Caudate nucleus (tissue), 63 donors: ENCODE measurements at places on chromosomes 2 and 18.

DNA sequence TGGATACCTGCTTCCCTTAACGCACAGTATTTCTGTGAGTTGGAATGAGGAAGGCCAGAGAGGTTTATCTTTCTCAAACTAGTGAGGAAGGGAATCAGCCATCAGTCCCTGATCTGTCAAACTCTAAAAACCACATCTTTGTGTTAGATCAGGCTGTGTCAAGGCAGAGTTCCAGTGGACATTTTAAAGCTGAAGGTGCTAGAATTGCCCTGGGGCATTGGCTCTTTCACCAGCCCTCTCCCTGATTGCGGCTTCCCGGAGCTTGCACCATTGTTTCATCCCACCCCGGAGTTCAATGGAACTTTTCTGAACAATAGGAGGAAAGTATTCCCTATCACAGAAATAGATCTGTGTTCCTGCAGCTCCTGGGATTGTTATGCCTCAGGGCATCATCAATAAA, 110.2 kb downstream of the RNF144A start:
- DNase-seq, result no peak

GRCh38 chr2:232329716-232330067, 48.9 kb upstream of the ALPP start:
- no peak for DNase-seq

- DNase-seq, result no peak
Measured at GRCh38 chr2:132757676-132758075, 87.7 kb upstream of the LYPD1 start.

- DNase-seq, result no peak
Measured at GRCh38 chr2:205717999-205718398, 35.7 kb downstream of the NRP2 start.

DNA sequence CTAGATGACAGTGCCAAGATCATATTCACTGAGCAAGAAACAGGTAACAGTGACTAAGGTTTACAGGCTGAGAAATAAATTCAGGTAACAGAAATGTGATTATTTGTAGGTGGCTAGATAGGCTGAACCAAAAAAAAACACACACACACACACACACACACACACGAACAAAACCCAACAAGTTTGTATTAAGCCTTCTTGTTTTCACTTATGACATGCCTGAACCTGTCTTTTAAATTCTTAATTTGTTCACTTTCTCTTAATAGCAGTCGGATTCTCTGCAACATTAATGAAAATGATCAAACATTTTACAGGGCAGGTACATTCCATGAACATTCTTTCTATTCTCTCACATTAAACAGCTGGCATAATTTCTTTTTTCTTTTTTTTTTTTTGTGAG, 18.8 kb upstream of the KIDINS220 start:
- DNase-seq, result no peak

GRCh38 chr2:160108646-160109045, 46.2 kb upstream of the PLA2R1 start:
- no peak for DNase-seq

DNA sequence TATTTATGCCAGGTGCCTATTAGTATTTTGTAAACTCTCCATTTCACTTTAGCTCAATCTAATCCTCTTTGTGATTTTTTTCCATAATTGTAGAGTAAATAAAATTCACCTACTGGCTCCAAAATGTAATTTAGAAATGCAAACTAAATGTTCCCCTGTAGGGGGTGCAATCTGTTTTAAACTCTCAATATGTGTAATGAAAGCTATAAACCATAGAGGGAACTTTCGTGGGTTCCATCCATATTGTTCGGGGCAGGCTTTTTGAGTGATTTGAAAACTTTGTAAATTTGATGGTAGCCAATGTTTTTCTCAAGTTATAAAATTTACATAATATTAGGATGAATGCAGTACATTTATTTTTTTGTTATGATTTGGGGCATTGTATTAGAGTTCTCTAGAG, 49.4 kb downstream of the TSPYL6 start:
- DNase-seq, result no peak

DNA sequence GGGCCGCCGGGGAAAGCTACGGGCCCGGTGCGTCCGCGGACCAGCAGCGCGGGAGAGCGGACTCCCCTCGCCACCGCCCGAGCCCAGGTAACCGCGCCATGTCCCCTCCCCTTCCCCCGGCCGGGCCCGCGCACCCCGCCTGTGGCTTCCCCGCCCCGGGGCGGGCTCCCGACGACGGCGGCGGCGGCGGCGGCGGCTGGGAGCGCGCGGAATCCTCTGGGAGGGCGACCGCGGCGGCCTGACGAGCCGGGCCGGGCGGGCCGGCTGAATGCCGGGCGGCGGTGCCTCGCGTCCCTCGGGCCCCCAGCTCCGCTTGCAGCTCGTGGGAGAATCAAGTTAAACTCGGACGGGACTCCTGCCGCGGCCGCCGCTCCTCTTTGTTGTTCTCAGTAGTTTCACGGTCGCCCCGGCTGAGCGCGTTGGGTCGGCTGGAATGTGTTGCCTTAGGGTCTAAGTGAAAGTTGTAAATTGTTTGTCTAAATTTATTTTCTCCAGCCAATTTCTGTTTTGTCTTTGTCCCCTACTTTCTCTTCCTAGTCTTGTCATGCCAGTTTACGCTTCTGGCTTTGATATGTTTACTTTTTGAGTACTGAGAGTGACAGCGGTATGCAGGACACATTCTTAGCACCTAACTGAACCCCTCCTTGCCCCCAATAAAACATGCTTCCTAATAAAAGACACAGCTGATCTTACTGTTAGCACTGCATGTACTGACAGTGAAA, 685 bp downstream of the SMAD4 start:
- peak; percentile 74 for DNase-seq

GRCh38 chr2:81583311-81584108, 1279.0 kb upstream of the LRRTM1 start:
- DNase-seq, result no peak

GRCh38 chr2:121539750-121540469, 9.2 kb downstream of the RNU4ATAC start:
- DNase-seq, result no peak

DNA sequence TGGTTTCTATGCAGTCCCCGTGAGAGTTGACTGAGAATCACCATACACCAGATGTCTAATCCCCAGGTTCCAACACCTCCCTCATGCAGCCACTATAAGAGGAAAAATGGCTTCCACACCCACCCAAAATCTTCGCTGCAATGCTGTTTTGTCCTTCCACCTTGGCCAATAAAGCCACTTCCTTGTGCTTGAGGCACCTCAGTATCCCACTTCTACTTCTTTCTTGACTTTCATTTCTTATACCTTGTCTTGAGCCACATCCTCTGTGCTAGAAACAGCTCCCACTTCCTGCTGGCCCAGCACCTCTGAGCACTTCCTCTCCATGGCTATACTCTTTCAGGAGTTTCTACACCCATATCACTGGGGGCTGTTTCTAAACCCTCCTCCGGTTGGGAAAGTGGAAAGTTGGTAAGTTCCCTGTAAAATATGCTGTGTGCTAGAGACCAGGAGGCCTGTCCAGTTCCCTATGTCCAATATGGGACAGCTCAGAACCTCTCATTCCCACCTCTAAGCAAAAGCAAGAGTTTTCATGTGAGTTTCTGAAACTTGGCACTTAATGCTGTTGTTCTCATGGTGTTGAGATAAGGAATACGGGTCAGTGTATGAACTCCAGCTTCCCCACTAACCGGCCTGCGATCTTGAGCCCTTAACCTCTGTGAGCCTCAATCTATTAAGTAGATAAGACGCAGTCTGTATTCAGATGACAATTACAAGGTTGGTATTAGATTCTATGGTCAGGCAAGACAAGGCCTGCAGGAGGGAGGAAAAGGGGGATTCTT, 209.1 kb upstream of the ID2 start:
- DNase-seq, result no peak

DNA sequence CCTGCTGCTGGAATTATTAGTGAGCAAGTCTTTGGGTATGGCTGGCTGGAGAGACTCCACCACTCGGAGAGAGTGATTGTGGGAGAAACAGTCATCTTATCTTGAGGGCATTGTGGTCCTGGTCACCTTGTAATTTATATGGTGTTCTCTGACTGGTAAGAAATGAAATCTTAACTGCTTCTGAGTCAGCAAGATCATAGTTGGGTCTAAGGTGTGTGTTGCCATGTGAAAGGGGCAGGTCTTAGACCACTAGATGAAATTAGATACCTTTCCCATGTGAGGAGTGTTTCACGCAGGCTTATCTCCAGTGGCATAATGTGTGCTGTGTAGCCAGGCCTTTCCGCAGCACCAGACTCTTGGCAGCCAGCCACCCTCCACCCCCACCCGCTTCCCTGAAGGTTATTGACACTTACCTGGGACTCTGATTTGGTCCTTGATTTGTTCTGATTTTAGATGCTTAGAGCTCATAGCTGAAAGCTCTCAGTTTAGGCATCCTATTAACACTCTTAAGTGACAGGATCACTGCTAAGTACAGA, 7.7 kb downstream of the MAPRE3 start:
- no peak for DNase-seq

- no peak for DNase-seq
Measured at GRCh38 chr2:30252723-30253701, 21.7 kb downstream of the LBH start.

- no peak for DNase-seq
Measured at GRCh38 chr2:84713441-84713840, 167.4 kb downstream of the TRABD2A start.

DNA sequence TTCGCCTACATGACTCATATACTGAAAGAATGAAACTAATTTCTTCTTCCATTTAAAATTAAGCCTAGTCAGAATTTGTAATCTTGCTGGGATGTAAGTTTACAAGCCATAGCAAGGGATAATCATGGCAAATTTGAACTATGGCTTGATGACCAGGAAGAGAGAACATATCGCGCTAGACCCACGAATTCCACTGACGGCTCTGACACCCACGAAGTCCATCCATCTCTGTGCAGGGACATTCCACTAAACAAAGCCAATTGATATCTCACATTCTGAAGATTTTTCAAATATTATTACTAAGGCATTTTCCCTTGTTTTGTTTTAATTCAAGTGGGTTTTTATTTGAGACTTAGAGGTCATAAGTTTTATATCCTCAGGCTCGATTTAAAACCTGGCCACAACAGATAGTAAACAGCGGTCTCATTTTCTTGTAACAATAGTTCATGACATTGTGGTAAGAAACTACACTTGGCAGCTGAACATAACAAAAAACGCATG, 113.0 kb downstream of the QPCT start:
- no peak for DNase-seq

DNA sequence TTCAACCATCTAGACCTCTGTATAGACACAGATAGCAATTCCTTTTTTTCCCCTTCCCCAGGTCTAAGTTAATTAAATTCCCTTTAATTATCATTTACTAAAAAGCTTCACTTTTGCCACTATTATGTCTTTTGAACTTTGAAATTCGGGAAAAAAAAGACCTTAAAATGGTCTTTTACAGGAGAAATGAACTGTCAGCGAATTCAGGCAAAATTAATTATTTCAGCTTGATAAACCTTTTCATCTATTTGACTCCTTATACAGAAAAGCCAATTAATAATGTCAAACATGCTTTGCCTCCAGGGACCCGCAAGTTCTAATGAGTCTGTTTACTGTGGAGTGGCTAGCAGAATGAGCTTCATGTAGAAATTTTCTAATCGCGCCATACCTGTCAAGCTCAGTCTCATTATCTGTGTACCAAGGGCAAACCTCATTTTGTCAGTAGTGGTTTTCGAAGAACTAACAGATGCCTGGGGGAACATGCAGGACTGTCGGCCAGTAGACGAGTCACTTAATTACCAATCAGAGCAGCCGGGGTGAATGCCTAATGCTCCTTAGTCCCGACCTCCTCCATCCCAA, 287.7 kb downstream of the INSIG2 start:
- no peak for DNase-seq

- DNase-seq, result no peak
Measured at GRCh38 chr2:117942551-117942950, 71.3 kb downstream of the CCDC93 start.

DNA sequence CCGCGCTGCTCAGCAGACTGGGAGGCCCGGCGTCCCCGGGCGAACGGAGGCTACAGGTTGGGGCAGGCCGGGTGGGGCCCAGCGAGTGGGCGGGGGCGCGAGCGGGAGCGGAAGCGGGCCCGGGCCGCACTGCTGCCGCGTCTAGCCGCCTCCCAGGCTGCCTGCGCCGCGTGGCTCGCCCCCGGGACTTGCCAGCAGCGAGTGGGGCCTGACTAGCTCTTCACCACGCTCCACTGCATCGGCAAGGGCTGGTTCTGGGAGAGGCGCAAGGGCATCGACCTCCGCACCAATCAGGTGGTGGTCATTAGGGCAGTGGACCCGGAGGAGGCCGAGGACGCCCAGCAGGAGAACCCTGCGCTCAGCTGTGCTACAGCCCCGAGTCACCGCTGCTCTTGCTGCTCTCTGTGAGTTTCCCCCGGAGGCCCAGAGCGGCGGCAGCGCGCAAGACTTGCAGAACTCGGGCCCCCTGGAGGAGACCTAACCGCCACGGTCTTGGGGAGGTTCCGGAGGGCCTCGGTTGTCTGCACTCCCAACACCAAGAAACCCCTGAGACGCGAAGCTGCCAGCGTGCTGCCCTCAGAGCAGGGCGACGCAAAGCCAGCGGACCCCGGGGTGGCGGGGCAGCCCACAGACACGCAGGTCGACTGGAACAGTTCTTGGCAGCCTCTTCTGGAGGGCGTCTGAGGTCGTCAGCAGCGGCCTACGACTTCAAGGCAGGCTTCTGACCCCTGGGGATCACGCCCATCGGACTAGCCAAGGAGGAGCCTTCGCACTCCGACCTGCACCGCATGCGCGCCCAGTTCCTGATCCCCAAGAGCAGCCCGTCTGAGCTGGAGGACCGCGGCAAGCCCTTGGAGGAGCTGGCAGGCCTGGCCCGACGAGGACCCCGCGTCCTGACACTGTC, 27.2 kb upstream of the PTPN2 start:
- DNase-seq, result no peak

- DNase-seq, result no peak
Measured at GRCh38 chr2:237873897-237874551, 14.6 kb downstream of the RAMP1 start.
